Activated CD4-positive, alpha-beta T cell treated with anti-CD3 and anti-CD28 coated beads, Interleukin-2, amount 50 U/mL, for 24 hours (primary cell): ENCODE measurements at places on chromosomes 1 and 21.

DNA sequence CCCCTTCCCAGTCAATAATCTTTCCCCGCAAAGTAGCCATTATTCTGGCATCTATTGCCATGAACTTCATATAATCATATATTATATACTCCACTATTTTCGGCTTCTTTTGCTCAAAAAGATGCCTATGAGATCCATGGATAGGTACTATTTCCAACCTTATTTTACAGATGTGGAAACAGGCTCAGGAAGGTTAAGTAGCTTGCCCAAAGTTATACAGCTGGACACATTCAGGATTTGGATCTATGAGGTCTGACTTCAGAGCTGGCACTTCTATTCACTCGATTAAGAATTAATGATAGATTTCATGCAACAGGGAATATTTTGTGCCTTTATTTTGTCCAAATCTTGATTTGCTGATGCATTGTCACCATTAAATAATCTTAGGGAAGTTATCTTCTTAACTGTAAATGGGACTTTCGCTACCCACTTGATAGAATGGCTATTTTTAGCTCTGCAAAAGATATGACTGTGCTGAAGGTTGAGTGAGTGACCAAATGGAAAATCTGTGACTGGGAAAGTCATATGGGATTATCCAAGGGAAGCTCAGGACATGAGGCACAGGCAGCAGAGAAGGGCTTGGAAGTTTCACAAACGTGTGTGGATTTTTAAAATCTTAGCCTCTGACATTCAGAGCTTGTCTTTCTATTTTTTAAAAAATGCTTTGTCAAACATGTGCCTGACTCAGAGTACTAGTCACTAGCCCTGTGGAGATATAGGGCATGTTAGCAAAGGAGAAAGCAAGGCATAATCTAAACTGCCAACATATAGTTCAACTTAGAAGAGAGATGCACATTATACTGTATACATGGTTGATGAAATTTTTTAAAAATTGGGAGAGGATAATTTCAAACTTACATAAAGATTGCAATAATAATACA, 36.5 kb downstream of the GIPC2 start:
- no peak for DNase-seq

- DNase-seq: no peak
These were observed 81.1 kb downstream of the ITPKB start for GRCh38 chr1:226657895-226658545.

DNA sequence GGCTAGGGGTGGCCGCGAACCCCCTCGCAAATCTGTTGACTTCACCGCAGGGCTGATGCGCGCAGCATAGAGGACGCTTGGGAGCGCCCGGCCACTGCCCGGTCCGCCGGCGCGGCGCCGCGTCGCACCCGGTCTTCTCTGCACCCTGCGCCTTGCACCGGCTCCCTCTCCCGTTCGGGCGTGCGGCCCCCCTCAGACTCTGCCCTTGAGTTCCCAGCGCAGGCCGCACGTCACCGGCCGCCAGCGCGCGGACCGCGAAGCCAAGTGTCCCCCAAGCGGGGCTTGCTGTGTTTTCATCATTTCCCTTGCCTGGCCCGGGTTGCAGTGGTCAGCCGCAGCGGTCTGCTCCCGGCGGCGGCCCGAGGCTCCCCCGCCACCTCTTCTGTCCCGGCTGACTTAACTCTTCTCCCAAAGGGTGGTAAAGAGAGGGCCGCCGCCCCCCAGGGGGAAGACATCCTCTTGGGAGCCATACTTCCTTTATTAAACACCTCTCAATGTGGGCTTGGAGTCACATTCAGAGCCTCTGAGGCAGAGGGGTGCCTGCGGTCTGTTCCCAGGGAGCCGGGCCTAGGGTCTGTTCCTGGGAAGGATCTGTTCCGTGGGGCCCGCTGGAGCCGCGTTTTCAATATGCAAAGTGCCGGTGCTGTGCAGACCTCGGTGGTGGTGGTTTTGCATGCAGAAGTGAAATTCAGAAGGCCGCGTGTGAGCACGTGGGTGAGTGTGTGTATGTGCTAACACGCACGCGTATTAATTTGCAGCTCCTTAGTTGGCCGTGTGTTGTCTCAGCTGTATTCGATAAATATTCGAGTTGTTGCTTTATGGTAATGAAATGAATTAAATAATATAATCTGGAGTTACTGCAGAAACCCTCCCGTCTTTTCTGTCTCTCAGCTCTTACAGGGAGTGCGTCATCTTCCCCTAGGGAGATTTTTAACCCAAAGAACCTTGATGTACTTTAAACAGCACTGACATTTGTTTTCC, 17.6 kb downstream of the PBX1 start:
- DNase-seq: no peak

DNA sequence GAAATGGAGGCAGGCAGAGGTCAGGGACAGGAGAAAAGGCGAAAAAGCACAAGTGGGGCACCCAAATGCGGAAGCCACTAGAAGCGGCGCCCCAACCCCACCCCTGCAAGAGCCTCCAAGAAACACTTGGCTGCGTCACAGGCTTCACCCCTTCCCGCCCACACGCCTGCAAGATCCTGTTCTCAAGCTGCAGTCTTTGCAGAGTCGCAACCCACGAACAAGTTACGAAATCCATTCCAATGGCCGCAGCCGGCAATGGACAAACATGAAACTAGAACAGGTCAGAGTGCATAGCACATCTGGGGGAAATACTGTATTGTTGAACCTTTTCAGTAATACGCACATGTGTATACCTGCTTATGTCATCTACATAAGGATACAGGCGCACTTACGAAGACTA, 103.6 kb downstream of the PSMG1 start:
- no peak for DNase-seq

- no peak for DNase-seq
These were observed 13.2 kb downstream of the PSMD4 start for GRCh38 chr1:151267760-151268159.

- no peak for DNase-seq
These were observed 10.1 kb downstream of the VANGL2 start for GRCh38 chr1:160410406-160411005.

DNA sequence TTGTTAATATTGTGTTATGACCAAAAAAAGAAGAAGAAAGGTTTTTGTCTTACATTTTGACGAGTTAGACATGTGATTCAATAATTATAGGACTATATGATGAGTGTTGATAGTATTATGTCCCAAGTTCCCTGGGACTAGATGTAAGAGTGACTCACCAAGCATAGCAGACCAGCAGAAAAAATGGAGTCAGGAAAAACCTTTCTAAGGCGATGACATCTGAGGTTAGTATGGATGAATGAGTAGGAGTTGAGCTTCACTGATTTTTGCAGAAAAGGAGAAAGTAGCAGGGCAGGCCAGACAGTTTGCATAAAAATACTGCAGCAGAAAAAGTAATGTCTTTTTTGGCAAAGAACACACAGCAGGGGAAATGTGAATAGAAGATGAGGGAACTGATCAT, 1041.3 kb upstream of the ADGRL4 start:
- DNase-seq: no peak

GRCh38 chr1:100325415-100326324, 26.6 kb upstream of the CDC14A start:
- no peak for DNase-seq

DNA sequence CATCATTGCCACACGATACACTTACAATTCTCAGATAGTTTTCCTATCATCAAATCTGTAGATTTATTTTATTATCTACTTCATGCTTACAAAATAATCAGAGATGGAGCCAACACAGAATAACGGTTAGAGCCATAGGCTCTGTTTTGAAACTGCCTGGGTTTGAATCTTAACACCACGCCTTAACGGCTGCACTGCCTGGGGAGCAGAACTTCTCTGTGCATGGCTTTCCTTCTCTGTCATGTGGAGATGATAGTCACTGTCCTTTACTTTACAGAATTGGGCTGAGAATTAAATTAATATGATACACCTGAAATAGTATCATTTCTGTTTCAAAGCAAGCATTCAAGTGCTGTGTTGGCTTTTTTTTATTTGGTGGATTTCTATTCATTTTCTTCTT, 177.8 kb downstream of the HMCN1 start:
- DNase-seq: no peak

- DNase-seq: no peak
These were observed 11.1 kb downstream of the ZFYVE9 start for GRCh38 chr1:52153010-52153409.

DNA sequence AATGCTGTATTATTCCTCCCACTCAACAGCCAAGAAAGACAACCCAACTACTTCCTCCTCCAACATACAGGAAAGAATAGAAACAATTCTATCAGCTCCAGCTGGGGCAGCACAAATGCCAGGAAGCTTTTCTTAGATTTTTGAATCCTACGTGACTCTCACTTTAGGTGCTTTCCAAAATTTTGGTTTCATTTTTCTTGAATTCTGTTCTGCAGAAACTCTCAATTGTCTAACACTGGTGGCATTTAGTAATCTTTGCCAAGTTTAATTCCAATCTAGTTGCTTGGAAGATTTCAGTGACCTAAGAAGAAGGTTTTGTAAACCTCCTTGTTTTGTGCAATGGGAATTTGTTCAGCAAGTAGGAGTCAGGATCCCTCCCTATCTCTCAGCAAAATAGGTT, 37.1 kb upstream of the DOCK7 start:
- no peak for DNase-seq

GRCh38 chr1:53622531-53622930, 116.4 kb downstream of the GLIS1 start:
- no peak for DNase-seq

DNA sequence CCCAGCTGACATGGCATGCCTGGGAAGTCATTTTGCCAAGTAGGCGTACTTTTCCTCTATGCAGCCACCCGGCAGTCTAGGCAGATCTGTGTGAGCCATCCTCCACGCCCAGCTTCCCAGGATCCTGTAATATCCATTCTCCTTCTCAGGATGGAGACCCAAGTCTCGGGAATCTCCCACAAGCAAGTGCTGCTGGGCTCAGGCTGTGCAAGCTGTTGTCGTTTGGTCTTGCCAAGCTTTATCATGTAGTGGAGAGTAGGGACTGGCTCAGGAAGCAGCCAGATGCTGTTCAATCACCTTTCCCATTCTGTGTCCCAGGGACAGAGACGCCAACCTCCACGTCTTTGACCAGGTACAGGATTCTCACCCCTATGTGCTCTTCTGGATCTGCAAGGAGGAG, 191.1 kb upstream of the TMEM51 start:
- no peak for DNase-seq

DNA sequence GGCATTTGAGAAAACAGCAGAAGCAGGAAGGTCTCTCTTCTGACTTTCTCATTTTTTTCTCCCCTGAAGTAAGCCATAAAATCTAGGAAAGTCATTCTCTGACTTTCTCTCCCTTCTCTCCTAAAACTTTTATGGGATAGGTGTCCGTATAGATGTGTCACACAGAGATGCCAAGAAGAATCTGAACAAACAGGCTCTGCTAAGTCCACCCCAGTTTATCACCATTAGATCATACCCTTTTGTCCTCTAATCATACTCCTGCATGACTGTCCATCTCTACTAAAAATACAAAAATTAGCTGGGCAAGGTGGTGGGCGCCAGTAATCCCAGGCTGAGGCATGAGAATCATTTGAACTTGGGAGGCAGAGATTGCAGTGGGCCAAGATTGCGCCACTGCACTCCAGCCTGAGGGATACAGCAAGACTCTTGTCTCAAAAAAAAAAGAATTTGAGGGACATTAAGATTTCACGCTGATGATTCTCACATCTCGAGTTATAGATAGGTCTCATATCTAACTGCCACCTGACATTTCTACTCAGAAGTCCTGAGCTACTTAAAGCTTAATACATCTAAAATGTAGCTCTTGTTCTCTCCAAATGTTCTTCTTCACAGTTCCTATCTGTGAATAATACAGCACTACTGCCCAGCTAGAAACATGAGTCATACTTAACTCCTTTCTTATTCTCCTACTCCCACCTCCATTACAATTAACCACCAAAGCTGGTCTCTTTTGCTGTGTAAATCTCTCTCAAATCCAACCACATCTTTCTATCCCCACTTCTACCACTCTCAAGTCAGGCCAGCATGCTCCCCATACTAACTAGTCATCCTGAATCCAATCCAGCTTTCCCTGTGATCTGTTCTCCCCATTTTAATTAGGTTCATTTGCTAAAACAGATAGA, 47.7 kb downstream of the ZNF644 start:
- DNase-seq: no peak

GRCh38 chr1:31762323-31762722, 1.8 kb downstream of the ADGRB2 start:
- no peak for DNase-seq

- no peak for DNase-seq
These were observed 101.0 kb downstream of the AJAP1 start for GRCh38 chr1:4755301-4755845.

GRCh38 chr1:19045898-19046880, 89.7 kb upstream of the IFFO2 start:
- no peak for DNase-seq

- DNase-seq: no peak
These were observed 34.8 kb downstream of the TSNAX start for GRCh38 chr1:231563247-231563646.

DNA sequence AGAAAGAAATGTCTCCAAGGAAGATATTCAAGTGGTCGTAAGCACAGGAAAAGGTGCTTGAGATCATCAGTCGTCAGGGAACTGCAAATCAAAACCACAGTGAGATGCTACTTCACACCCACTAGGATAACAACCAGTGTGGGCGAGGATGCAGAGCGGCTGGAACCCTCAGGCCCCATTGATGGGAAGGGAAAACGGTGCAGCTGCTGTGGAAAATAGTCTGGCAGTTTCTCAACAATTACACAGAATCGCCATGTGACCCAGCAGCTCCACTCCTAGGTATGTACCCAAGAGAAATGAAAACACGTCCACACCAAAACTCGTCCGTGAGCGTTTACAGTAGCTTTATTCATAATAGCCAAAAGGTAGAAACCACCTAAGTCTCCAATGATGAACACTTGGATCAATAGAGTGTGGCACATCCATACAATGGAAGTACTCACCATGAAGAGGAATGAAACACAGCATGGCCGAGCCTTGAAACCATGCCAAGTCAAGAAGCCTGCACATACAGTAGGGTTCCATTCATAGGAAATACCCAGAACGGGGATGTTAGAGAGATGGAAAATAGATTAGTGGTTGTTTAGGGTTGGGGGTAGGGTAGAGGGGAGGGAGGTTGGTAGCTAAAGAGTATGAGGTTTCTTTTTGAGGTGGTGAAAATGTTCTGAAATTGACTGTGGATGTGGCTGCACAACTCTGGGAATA, 6.1 kb downstream of the DFFB start:
- DNase-seq: no peak
